Lower leg skin (tissue), 4 donors: ENCODE measurements at places on chromosomes 3 and 15. TPM values are rescaled to one million over a fixed set of nuclear protein-coding genes. Genes with fewer than 3 reads are reported as not detected.

DNA sequence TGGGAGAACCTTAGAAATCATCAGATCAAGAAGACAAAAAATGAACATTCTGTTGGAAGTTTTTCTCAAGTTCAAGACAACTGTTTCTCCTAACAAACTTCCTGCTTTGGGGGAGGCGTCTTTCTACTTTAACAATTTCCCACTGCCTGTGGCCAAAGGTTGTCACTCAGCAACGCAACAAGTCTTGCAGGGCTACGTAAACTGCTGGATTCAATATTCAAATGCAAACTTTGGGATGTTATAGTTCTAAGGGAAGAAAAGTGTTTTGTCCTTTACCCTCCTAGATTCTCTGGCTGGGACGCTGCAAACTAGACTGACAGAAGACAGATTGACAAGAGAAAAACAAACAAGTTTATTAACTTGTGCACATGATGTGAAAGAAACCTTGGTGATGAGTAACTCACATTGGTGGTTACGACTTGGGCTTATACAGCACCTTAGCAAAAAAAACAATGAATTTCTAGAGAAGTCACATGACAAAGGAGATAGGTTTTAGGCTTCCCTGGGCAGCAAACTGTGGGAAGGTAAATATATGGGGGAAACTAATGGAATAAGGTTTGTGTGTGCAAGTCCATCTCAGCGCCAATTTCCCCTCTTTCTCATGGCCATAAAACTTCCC, 34.0 kb upstream of the ARPIN start:
- DNase-seq = no peak

DNA sequence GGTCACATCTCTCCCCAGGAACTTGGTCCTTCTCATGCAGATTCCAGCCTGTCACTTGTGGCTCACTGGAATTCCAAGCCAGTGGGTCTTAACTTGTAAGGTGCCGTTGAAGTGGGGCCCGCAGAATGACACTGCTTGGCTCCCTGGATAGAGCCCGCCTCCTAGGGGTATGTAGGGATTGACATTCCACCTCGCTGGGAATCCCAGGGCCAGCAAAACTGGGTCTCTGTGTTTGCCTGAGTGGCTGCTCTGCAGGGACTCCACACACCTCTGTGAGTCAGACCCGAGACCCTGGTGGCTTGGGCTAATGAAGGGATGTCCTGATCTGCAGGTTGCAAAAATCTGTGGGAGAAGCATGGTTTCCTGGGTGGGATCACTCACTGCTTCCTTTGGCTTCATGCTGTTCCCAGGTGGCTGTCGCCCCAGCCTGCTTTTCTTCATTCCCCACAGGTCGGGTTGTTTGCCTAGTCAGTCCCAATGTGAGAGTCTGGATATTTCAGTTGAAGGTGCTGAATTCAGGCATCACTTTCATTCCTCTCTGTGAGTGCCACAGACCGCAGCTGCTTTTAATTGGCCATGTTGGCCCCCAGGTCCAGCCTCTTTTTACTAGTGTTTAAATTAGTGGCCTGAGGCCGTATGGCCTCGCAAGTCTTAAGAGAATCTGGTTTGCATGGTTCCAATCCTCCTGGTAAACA, 156.0 kb upstream of the TRIM42 start:
- no peak for DNase-seq

GRCh38 chr3:179513862-179514261, 48.9 kb upstream of the ACTL6A start:
- no peak for DNase-seq

GRCh38 chr3:127158614-127159229, 34.2 kb upstream of the PRR23E start:
- peak; percentile 72 for DNase-seq

- no peak for DNase-seq
Measured at GRCh38 chr15:96408591-96409183, 78.2 kb downstream of the NR2F2 start.

- DNase-seq = no peak
Measured at GRCh38 chr3:105493305-105493892, 126.7 kb downstream of the ALCAM start.

- no peak for DNase-seq
Measured at GRCh38 chr15:62753518-62754221, 288.9 kb upstream of the TPM1 start.

- DNase-seq = no peak
Measured at GRCh38 chr15:45662375-45662774, 27.5 kb downstream of the SQOR start.

GRCh38 chr15:31294067-31294466, 32.6 kb upstream of the KLF13 start:
- no peak for DNase-seq

DNA sequence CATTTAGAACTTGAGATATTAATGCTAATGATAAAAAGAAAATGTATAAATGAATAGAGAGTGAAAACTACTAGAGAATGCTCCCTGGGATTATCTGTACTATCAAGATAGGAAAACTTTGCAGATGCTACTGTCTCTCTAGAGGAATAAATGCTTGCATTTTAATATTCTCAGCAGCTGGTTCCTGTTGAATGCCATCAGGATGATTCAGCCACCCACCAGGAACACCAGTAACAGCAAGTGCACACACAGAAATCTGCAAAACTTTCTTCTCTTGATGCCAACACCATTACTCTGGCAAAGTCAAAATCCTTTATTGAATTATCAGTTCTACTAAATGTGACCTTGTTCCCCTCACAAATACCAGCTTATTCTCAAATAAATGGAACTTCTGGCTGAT, 148.4 kb downstream of the TIGIT start:
- no peak for DNase-seq

DNA sequence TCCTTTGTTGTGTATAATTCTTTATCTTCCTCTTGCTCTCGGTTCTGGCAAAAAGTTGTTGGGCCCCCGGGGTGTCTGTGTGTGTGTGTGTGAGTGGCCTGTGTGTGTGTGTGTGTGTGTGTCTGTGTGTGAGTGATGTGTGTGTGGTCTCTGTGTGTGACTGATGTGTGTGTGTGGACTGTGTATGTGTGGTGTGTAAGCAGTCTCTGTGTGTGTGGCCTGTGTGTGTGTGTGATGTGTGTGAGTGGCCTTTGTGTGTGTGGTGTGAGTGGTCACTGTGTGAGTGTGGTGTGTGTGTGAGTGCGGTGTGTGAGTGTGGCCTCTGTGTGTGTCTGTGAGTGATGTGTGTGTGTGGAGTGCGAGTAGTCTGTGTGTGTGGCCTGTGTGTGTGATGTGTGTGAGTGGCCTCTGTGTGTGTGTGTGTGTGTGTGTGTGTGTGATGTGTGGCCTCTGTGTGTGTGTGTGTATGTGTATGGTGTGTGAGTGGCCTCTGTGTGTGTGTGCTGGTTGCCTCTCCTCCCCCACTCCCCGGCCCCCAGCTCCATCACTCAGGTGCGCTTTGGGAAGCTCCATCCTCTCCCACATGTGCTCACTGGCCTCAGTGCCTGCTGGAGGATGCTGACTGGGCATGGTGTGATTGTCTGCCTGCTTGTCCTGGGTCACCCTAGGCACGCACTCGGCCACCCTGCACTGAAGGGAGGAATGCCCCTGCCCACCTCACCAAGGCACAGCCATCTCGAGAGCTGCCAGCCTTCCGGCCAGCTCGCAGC, 8.8 kb downstream of the LINGO1 start:
- no peak for DNase-seq

DNA sequence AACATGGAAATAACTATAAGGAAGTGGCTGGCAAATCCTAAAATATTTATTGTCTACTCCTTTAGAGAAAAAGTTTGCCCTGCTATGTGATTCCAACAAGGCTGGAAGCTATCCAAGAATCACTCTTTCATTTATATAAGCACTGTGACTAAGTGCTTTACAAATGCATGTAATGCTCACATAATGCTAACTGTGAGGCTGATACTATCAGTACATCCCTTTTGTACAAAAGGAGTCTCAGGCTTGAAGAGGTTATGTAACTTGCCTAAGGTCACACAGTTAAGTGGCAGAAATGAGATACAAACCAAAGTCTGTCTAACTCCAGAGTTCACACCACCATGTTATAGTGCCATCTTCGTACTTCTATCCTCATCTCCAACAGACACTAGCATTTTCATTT, 17.0 kb downstream of the TOPBP1 start:
- no peak for DNase-seq

GRCh38 chr15:93268066-93268465, 179.1 kb upstream of the RGMA start:
- DNase-seq = no peak

DNA sequence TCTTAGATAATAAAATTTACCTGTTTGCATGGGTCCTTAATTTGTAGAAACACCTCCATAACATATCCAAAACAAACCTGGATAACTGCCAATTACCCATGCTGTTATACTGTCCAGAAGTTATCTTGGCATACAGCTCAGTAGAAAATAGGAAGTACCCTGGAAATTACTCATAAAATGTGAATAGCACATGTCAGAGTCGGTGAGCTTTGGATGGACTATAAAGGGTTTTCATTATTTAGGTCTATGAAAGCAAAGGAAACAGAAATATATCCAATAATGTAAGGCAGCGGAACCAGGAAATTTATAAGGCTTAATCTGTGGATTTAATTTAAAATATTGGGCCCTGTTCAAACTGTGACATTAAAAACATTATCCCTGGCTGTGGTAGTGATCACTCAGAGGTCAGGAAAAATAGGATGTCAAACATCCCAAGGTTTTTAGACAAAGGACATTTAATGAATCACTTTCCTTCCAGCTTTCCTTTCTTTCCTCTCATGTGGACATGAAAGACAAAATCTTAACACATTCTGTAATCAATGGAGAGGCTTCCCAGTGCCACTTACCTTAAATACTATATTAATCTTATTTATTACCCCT, 459.0 kb upstream of the DPH6 start:
- DNase-seq = no peak

- DNase-seq = no peak
Measured at GRCh38 chr3:18008706-18009368, 266.4 kb upstream of the TBC1D5 start.

DNA sequence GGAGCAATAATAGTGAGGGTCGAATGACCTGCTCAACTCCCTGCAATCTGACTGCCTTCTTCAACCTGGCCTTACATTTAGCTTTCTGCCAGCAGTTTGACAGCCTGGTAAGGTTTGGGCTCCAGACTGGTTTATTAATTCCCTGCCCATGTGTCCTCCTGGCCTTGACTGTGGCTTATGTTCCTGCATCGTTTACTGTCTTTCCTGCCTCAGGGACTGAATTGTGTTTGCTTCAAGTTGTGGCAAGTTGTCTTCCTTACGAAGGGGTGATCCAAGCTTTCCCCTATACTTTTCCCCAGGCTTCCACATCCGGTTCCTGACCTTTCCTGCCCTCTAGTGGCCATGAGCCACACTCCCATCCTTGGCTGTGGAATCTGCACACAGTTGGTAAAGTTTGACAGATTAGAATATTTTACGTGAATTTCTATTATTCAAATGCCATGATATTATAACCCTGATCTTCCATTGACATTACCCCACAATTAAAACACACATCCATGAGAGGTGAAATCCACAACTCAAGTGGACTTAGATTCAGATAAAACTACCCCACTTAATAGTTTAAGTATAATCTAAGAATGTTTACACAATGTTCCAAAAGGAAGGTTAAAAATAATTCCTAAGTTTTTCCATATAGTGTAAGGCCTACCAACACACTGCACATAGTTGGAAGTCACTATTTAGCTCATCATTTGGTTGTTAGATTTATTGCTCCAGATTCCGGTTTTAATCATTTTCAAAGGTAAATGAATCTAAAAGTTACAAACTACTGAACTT, 95.7 kb downstream of the NEDD4 start:
- no peak for DNase-seq

DNA sequence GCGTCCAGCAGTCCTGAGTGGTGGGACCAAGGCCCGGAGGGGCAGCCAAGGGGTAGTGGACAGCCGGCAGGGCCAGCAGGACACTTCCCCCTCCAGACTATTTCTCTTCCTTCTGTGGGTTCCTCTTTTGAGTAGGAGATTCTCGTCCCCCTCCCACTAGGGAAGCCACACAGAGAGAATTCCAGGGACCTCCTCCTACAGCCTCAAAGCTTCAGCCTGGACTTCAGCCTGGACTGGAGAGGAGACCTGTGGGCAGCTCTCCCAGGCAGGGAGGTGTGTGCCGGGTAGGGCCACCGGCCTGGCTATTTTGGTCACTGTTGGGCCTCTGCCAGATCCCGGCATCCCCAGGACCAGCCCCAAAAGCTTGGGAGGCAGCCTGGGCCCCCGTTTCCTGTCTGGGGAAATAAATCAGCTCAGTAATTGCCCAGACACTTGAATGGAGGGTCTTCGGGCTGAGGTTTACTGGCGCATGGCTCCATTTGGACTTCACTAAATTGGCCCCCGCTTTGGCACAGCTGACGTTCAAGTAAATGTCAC, 1.3 kb downstream of the SLC6A6 start:
- peak; percentile 33 for DNase-seq

DNA sequence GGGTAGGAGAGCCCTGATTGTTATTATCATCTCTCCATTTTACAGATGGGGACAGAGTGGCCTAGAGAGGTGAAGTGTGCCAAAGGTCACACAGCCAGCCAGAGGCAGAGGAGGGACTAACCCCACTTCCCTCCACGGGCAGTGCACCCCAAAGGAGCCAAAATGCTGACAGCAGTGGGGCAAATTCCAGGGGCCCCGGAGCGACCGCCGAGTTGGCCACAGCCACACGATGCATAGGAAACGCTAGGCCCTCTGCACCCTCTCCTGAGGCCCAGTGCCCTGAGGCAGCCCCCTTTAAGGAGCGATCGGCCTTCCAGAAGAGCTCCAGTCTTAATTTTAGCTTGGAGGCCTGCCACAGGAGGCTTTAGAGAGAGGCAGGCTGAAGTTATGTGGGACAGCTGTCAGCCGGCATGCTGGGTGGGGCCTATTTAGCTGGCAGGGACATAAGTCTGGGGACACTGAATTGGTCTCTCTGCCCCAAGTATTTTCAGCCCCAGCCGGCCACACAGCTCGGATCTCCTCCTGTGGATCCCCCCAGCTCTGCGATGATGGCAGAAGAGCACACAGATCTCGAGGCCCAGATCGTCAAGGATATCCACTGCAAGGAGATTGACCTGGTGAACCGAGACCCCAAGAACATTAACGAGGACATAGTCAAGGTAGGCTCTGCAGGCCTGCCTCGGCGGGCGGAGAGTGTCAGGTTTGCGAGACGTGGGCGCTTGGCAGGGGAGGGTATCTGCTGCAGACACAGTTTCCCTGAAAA, at the start of gene CAV3:
TSS of gene CAV3 (plus strand) at position 471 of the 763 bp plus-strand sequence. CDS start at position 546, 75 bp downstream.
- no peak for DNase-seq

DNA sequence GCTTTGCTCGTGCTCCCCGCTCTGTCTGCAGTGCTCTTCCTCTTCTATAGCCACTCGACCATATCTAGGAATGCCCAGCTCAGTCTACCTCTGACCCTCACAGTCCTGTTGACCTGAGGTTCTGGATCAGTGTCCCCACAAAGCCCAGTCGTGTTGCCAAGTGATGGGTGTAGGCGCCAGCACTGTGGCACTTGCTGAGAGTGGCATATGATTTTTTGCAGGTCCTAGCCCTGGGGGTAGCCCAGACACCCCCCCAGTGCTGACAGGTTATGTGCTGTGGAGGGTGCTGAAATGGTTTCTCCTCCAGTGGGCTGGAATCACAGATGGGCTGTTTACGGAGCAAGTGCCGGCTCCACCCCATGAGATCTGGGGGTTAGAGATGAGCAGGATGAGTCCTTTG, 32.5 kb downstream of the ACAD9 start:
- peak; percentile 76 for DNase-seq

Gene ZNF80
- total RNA-seq = not detected

Gene PPM1L
- 34.9 TPM for total RNA-seq

Gene HTR3E
- total RNA-seq = not detected

Gene CFAP92
- total RNA-seq = 0.59 TPM

Gene STARD9
- 3.0 TPM for total RNA-seq

Gene C2CD4A
- total RNA-seq = not detected

Gene GPR160
- total RNA-seq = 1.5 TPM

Gene SI
- not detected for total RNA-seq

Gene CCDC51
- total RNA-seq = 6.7 TPM

Gene AGBL1
- 0.13 TPM for total RNA-seq

Gene IL20RB
- total RNA-seq = 263 TPM

Gene SCN11A
- 0.04 TPM for total RNA-seq

Gene GOLGA6L7
- total RNA-seq = not detected
